ENCODE measurements at places on chromosomes 3 and 15. TPM values are rescaled to one million over a fixed set of nuclear protein-coding genes. Genes with fewer than 3 reads are reported as not detected.

Gene SLCO2A1
- 25.5 TPM for total RNA-seq

Gene FGF7
- 5.7 TPM for total RNA-seq

Gene SAXO2
- total RNA-seq, result 4.3 TPM

- DNase-seq, result no peak
- peaks cover 4% of the 10 kb centered on the region for H3K36me3 ChIP-seq
- H3K4me1 ChIP-seq, result peaks cover 44% of the 10 kb centered on the region
- H3K4me3 ChIP-seq, result peak overlapping the region; percentile 99
- no peak overlapping the region for H3K27ac ChIP-seq
- H3K27me3 ChIP-seq, result no peaks in the 10 kb centered on the region
Measured at GRCh38 chr3:72444656-72445223, 403.5 kb downstream of the SHQ1 start.

GRCh38 chr15:94298364-94298763 is 67.0 kb downstream of the MCTP2 start:
- H3K27me3 ChIP-seq, result no peaks in the 10 kb centered on the region

DNA sequence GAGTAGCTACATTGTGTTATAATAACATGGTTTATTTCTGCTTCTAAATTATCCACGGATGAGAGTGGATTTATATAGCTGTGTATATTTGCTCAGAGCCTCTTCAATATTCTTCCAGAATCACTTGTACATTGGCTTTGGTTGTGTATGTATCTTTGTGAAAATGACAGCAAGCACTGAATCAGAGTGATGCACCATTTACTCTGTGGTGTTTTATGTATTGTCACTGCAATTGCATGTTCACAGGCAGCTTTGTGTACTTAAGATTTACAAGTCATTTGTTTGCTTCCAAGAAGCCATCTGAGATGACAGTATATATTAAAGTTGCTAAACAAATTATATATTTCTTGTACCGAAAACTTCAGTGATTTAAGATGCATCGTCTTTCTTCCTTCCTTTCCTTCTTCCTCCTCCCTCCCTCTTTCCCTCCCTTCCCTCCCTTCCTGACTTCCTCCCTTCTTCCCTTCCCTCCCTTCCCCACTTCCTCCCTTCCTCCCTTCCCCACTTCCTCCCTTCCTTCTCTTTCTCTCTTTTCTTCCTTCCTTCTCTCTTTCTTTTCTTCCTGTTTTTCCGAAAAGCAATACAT is 362.3 kb upstream of the GOLIM4 start:
- H3K4me1 ChIP-seq, result peaks cover 19% of the 10 kb centered on the region
- peaks cover 18% of the 10 kb centered on the region for H3K36me3 ChIP-seq

GRCh38 chr3:10192953-10193691 is 28.4 kb downstream of the IRAK2 start:
- peak overlapping the region; percentile 12 for H3K27ac ChIP-seq
- no peaks in the 10 kb centered on the region for H3K36me3 ChIP-seq
- no peaks in the 10 kb centered on the region for H3K27me3 ChIP-seq
- no peak overlapping the region for H3K4me3 ChIP-seq

DNA sequence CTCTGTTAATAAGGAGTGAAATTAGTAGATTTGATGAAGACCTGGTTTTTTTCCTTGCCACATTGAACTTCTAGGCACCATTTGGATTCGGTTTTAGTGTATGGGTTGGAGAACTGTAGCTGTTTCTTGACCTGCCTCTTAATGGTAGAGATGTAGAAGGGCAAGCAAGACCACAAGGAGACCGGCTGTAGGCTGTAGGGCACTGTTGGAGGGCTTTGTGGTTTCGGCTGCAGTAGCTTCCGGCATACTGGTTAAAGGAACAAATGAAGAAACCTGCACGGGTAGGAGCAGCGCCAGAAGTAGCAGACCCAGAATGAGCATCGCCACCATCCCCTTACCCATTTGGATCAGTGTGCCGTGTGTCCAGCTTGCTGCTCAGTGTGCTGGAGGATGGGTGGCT is 7.9 kb downstream of the PCLAF start:
- DNase-seq, result no peak
- H3K4me3 ChIP-seq, result no peak overlapping the region
- peaks cover 7% of the 10 kb centered on the region for H3K36me3 ChIP-seq
- H3K27ac ChIP-seq, result no peak overlapping the region
